ENCODE measurements at places on chromosomes 6 and 20.

- DNase-seq = no peak
These were observed 134.9 kb downstream of the BCAS1 start for GRCh38 chr20:53935344-53936084.

- no peak for DNase-seq
These were observed 67.7 kb upstream of the ZFP64 start for GRCh38 chr20:52259295-52259694.

- no peak for DNase-seq
These were observed 3.1 kb upstream of the CLDN20 start for GRCh38 chr6:155260686-155261085.

DNA sequence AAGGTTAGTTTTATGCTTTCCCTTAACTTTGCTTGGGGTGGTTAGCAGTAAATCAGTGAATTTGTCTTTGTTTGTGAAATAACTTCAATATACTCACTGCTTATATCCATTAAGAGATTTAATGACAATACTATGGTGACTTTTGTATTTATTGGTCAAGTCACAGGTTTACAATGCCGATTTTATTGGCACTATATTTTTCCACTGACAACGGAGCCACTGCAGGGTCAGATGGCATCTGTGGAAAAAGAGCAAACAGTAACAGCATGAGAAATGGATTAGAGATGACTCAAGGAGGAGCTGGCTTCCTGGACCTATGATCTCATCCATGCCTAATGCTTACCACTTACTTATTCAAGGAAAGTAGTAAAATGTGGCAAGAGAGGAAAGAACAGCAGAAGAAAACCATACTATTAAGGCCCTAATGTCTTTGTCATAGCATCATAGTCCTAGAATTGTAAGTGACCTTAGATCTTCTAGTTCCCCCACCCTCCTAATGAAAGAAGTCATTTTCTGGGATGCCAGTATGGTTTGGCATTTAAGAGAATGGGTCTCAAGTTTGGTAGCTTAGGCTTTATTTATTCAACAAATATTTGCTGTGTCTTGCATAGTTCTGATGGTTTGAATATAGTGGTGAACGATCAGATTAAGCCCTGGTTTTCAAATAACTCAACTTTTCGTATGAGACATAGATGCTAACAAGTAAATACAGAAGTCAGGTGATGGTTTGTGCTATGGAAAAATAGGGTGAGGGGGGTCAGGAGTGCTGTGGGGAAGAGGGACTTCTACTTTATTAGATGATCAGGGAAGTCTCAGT, 18.5 kb downstream of the RNF144B start:
- no peak for DNase-seq

DNA sequence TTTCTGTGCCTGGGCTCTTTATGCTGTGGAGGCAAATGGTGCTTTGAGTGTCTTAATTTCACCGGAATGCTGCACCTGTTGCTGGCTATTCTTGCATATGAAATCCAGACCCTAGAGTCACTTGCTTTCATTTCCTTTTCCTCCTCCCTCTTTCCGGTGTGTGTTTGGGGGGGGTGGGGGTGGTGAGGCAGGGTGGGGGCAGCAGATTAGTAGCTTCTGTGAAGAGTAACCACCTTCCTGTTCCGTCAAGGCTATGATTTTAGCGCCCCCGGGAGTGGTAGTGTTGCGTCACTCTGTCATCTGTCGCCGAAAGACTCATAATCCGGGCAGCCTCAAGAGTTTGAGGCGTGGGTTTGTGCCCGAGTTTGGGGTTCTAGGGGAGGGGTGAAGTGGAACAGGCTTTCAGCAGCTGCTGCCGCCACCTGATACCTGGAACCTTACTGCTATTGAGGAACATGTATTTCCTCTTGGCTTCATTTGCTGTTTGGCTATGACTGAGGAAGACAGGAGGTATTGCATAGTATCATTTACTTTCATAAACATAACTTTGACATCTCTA, 49.1 kb downstream of the UTRN start:
- DNase-seq = no peak

GRCh38 chr6:134954272-134955000, 4.5 kb upstream of the ALDH8A1 start:
- DNase-seq = no peak

GRCh38 chr20:45497971-45498494, 17.4 kb downstream of the SPINT3 start:
- no peak for DNase-seq

DNA sequence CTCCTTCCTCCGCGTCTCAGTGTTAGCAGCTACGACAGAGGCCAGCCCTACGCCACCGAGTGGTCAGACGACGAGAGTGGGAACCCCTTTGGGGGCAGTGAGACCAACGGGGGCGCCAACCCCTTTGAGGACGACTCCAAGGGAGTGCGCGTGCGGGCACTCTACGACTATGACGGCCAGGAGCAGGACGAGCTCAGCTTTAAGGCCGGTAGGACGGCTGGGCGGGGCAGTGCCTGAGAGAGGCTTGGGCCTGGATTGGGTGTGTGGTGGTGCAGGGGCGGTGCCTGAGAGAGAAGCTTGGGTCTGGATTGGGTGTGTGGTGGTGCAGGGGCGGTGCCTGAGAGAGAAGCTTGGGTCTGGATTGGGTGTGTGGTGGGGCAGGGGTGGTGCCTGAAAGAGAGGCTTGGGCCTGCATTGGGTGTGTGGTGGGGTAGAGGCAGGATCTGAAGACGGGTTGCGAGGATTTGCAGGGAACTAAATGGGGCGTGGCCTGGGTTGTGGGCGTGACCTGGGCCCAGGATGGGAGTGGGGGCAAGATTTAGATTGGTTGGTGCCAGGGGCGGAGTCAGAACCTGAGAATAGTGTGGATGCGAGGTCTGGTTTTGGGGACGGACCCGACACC, 24.4 kb downstream of the SPDEF start:
- DNase-seq = no peak

- DNase-seq = no peak
These were observed 25.5 kb upstream of the NOL4L start for GRCh38 chr20:32610472-32611218.

- no peak for DNase-seq
These were observed 3.6 kb downstream of the HLA-DMB start for GRCh38 chr6:32937230-32937633.

GRCh38 chr6:128657181-128657580, 136.8 kb upstream of the PTPRK start:
- DNase-seq = no peak
